Stimulated activated effector memory CD8-positive, alpha-beta T cell treated with anti-CD3 and anti-CD28 coated beads, Interleukin-12 subunit alpha, Interleukin-12 subunit beta, amount 100 ng/mL, for 72 hours (primary cell): ENCODE measurements at places on chromosomes 12 and 14.
A peak's percentile ranks its signal among the peaks of the same experiment; 100 is the strongest.

- no peak for DNase-seq
Observed at GRCh38 chr12:120468821-120469449, 613 bp downstream of the SRSF9 start.

- no peak for DNase-seq
Observed at GRCh38 chr12:119247007-119247719, 68.4 kb downstream of the HSPB8 start.

DNA sequence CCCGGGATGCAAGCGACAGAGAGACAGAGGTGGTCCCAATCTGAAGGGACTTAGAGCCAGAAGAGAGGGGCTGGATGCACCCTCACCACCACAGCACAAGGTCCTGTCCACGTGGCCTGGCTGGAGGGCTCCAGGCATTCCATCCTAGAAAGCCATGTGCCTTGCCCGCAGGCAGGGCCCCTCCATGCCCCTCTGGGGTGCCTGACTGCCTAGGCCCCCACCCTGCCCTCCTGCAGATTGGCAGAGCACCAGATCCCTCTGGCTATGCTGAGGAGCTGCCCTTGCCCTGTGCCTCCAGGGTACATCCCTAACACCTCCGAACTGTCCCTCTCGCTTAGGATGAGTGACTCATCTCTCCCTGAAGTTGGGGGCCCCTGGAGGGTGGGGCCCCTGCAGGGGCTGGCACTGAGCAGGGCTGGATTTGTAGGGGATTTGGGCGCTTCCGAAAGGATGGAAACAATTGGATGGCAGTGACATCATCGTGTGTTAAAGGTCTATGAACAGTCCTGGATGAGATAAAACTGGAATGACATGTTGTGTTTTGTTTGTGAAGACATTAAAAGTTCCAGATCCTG lies 50.9 kb downstream of the CHGA start:
- DNase-seq: no peak

DNA sequence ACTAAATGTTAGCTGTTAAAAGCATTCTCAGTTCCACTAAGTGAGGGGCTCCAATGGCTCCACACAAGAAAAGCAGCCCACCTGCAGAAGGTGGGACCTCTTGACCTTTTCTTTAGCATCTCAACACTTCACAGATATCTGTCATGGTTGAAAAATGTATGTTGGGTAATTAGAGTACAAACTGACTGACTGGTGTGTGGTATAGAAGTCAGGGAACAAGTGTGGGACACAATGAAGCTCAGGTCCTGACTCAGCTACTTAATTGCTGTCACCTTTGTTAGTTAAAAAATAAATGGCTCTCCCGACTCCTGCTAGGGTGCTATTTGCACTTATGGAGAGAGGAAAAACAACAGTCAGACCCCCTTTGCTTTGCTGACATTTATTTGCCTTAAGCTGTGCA lies 299.0 kb downstream of the TTC6 start:
- DNase-seq: no peak

DNA sequence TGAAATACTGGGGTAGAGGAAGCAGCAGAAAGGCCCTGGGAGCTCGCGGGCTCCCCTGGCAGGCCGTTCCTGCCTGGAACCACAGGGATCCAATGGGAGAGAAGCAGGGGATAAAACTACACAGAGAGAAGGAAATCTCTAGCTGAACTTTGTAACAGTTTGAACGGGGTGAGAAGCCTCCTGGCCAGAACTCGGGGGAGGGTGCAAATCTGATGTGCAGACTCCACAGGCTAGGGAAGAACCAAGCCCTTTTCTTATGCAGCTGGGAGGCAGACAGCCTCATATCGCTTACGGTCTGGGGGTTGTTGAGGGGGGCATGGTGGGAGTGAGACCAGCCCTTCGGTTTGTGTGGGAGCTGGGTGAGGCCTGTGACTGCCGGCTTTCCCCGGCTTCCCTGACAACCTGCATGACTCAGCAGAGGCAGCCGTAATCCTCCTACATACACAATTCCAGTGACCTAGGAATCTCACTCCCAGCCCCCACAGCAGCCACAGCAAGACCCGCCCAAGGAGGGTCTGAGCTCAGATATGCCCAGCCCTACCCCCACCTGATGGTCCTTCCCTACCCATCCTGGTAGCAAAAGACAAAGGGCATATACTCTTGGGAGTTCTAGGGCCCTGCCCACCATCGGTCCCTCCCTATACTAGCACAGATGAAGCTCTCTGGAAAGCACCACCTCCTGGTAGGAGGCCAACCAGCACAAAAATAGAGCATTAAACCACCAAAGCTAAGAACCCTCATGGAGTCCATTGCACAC lies 143.0 kb downstream of the TMTC1 start:
- no peak for DNase-seq

GRCh38 chr14:74942608-74943007 lies 12.8 kb downstream of the PGF start:
- no peak for DNase-seq

- no peak for DNase-seq
Observed at GRCh38 chr12:54040148-54040494, 7.3 kb downstream of the HOXC5 start.

- no peak for DNase-seq
Observed at GRCh38 chr12:57622293-57623245, 10.4 kb downstream of the B4GALNT1 start.

- DNase-seq: no peak
Observed at GRCh38 chr12:29644536-29645162, 139.1 kb downstream of the TMTC1 start.

GRCh38 chr14:50792051-50792477 lies 38.9 kb downstream of the NIN start:
- DNase-seq: no peak

DNA sequence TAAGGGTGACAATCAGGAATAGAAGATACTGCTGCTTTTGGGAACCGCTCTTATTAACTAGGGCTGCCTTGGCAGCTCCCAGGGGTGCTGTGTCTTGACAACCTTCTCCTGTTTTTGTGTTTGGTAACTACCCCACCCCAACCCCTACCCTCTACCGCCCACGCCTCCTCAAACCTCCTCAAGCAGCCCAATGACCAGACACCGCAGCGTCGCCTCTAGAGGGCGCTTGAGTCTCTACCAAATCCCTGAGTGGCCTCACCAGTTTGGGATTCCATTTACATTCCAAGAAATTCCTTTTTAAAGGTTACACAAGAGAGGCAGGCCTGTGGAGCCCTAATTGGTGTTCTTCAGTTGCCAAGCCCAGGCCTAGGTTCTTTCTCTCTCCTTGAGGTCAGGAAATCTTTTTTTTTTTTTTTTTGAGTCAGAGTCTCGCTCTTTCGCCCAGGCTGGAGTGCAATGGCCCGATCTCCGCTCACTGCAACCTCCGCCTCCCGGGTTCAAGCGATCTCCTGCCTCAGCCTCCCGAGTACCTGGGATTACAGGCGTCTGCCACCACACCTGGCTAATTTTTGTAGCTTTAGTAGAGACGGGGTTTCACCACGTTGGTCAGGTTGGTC lies 72.4 kb upstream of the USP44 start:
- peak; percentile 10 for DNase-seq

GRCh38 chr14:28813810-28814209 lies 47.2 kb downstream of the FOXG1 start:
- no peak for DNase-seq
